ENCODE measurements at places on chromosomes 3 and 15.

- DNase-seq: no peak
Measured at GRCh38 chr3:72480366-72480765, 367.9 kb downstream of the SHQ1 start.

- no peak for DNase-seq
Measured at GRCh38 chr15:51576911-51577500, 45.6 kb downstream of the DMXL2 start.

GRCh38 chr3:20696388-20697150, 510.6 kb upstream of the SGO1 start:
- no peak for DNase-seq

DNA sequence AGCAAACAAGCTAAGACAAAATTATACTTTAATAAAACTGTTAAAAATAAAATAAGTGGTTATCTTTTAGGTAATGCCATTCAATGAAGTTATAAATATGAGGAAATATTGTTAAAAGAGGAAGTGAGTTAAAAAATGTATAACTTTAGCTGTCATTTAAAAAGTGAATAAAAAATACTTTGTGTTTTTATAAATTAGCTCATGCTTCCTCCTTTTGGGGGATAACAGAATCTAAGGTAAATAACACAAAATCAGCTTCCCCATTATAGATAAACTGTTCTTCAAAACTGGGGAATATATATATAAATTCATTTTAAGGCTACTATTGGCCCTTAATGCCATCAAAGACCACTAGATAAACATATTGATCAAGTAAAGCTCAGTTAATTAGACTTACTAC, 113.7 kb upstream of the AADACL2 start:
- no peak for DNase-seq

GRCh38 chr15:90165659-90166489, 35.3 kb upstream of the SEMA4B start:
- DNase-seq: peak; percentile 100

DNA sequence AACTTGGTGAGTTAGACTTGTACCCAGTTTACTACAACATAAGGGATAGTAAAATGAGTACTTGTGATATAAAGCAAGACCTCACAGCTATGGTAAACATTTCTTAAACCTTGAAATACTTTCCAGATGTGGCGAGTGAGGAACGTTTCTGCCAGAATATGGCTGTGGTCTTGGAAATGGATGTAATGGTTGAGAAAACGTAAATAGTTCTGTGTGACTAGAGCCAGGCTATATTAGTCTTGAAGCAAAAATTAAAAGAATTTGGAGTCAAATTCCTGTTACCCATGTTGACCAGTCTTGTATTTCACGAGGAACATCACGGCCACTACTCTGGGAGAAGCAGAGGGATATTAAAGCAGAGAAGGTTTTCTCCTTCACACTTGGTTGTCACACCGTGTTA, 15.3 kb downstream of the OR4F15 start:
- DNase-seq: peak; percentile 25

GRCh38 chr3:152348436-152349177, 79.9 kb downstream of the MBNL1 start:
- DNase-seq: no peak

DNA sequence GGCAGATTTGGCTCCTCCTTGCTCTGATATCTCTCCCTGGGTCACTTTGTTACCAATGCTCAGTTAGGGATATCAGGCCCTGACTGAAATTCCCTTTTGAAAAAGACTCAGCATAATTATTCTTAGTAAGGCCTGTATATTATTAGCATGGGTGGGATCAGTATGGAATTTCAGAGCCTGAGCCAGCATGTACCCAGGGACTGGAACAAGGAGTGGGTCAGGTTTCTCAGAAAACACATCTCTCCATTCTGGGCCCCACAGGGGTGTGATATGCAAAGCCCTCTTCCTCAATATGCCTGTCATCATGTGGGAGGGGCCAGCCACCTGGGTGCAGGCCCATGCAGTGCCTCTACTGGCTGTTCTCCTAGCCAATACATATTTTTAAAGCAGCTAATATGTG, 423.2 kb downstream of the EPHB1 start:
- no peak for DNase-seq

GRCh38 chr3:181402347-181402746, 309.4 kb upstream of the SOX2 start:
- no peak for DNase-seq

- peak; percentile 11 for DNase-seq
Measured at GRCh38 chr3:121488628-121489027, 57.2 kb downstream of the POLQ start.

- DNase-seq: peak; percentile 32
Measured at GRCh38 chr3:167100651-167101050, 279.4 kb downstream of the ZBBX start.

GRCh38 chr3:195238081-195238571, 32.8 kb downstream of the XXYLT1 start:
- no peak for DNase-seq

DNA sequence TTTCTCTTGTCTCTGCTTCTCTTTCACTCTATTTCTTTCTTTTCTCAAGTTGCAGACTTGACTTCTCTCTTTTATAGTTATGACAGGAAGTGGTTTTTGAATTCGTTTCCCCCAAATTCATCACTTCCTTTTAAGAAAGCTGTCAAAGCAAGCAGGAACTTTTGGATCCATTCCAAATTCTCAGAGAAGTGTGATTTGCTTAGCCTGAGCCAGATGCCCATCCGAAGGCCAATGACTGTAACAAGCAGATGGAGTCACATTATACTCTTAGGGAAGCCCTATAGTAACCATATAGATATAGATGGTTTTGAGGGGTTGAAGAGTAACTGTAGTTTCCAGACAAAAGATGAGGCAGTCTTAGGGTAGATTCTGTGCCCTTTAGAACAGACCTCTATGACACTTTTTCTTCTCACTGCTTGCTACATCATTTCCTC, 592.0 kb upstream of the KCNMB2 start:
- DNase-seq: peak; percentile 32

- DNase-seq: no peak
Measured at GRCh38 chr15:49901321-49901720, 217.7 kb downstream of the ATP8B4 start.

DNA sequence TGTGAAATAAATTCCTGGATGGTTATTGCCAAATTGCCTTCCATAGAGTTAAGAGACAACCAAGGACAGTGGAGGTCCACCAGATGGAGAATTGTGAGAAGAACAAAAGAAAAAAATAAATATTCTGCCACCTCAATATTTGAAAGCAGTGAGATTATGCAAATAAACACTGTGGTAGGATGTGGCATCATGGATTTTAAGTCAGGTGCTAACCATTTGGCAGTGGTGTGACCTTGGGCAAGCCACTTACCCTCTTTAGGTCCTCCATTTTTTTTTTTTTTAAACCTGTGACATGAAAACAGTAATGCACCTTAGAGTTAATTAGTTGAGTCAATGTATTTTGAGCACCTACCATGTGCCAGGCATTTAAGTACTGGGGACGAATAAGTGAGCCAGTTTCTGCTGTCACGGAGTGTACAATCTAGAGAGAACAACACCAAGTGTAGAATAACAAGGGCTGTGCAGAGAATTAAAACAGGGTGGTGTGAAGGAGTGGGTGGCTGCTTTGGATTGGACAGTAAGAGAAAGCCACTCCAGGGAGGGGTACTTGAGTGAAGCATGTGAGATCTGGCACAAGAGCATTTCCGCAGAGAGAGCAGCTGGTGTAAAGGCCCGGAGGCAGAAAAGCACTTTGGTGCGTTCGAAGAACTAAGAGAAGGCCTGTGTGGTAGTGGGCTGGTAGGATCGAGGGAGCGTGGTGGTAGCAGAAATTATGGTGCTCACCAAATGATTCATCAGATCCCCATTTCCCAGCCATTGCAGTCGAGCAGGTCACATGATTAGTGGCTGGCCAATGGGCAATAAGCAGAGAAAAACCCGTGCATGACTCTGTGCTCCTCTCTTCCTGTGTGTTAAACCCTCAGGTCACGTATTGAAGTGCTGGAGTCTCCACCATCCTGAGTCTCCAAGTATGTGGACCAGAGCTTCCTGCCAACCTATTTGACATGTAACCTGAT, 39.2 kb downstream of the CCK start:
- DNase-seq: peak; percentile 36

GRCh38 chr15:78101423-78102105, 9.2 kb downstream of the SH2D7 start:
- no peak for DNase-seq

- no peak for DNase-seq
Measured at GRCh38 chr15:28094732-28095521, 4.2 kb downstream of the OCA2 start.

DNA sequence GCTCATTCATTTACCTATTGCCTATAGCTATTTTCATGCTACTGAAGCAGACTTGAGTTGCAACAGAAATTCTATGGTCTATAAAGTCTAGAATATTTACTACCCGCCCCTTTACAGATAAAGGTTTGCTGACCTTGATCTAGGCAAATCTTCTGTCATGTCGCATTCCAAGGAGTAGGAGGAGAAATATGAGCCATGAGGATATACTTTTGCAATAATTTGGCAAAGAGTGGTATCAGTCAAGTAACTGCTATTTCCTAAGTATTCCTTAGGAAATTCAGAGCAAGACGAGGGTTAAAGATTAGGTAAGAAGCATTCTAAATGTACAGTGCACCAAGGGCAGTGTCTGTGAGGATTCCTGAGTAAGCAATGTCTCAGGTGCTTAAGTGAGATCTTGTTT, 121.0 kb upstream of the NUDT16 start:
- DNase-seq: no peak

DNA sequence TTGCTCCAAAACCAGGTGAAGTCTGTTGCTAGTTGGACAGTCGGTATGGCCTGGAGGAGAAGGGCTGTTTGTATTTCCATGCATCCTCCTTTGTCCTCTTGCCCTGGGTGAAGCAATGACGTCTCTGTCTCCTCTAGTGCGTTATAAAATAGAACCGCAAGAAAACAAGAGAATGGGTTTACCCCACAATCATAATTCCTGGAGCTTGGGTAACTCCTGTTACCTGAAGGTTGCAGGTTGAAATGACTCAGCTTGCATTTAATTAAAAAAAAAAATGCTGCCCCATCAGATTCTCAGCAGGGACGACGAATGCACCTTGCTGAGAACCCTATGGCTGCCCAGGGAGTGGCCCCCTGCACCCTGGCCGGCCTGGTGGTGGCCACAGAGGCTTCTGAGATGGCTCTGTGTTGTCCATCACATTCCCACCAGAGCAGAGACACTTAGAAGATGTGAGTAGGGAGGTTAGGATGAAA, 228.2 kb upstream of the BHLHE40 start:
- no peak for DNase-seq

DNA sequence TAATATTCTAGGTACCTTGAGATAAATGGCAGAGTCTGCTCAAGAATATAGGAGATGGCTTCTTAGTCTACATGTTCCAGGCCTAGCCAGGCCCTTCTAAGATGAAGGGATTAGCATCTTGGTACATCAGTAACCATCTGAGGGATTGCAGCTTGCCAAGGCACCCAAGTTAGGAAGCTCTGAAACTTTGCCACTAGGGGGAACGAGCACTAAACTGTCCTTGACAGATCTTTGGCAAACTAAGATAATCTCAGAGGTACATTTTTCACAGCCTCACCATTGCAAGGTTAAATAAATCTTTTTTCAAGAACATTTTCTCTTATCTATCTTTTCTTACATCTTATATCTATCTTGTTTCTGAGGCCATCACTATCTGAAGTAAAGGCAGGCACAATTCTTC, 351.2 kb downstream of the RAP2B start:
- peak; percentile 41 for DNase-seq

DNA sequence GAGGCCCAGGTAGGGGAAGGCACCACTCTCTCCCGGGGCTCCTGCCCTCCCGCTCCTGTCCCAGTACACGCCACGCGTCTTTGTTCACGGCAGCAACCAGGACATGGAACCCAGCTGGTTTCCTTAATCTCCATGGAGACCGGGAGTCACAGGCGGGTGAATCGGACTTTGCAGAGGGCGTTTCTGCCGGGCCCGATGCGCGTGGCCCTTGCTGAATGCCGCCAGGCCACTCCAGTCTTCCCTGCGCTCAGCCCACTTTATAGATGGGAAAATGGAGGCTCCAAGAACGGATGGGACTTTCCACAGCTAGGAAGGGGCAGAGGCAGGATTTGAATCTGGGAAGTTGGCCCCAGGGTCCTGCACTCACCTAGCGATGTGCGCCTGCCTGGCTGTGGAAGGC, 7.4 kb downstream of the PLXND1 start:
- no peak for DNase-seq

Measured in ELR (cell line).